ENCODE measurements at places on chromosomes 7 and 10.

DNA sequence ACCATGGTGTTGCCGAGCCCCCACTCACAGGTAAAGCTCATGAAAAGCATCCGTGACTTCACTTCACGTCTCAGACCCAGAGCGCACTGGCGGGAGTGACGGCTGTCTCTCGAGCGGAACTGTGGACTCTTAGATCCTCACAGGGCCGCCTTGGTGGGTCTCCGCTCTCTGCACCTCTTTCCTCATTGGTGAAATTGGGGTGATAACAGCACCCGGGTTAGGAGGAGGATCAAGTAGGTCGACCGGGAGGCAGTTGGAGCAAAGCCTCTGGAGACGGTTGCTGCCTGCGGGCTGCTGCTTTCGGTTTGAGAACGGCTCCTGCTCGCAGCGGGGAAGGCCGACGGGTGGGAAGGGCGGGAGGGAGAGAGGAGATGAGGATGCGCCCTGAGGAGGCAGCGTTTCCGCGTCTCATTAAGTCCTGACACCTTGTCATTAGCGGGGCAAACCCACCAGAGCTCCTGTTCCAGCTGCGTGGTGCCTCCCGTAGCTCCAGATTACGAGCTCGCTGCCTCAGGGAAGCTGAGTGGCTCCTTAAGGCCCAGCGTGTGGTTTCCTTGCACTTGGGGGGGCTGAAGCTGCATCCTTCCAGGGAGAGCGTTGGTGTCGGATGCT is 51.9 kb upstream of the CFAP46 start:
- no peak for DNase-seq

DNA sequence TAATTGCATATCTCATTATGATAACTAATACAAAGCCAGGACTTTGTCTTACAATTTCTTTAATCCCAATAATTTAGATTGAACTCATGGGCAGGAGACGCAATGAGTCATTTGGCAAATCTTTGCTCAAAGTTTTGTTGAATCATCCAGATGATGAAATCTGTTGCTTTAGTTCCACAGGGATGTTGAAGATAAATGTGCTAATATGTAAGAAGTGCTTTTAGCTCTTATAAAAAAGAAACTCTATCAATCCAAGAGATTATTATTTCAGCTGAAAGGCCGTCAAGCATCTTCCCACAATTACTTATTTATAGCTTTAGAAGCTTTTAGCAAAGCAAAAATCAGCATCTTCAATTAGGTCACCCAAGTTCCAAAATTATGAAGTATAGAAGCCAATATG is 36.8 kb upstream of the ANK3 start:
- DNase-seq, result no peak

GRCh38 chr7:105006367-105007136 is 7.5 kb upstream of the KMT2E start:
- no peak for DNase-seq

GRCh38 chr10:102291221-102291905 is 46.0 kb downstream of the GBF1 start:
- no peak for DNase-seq

DNA sequence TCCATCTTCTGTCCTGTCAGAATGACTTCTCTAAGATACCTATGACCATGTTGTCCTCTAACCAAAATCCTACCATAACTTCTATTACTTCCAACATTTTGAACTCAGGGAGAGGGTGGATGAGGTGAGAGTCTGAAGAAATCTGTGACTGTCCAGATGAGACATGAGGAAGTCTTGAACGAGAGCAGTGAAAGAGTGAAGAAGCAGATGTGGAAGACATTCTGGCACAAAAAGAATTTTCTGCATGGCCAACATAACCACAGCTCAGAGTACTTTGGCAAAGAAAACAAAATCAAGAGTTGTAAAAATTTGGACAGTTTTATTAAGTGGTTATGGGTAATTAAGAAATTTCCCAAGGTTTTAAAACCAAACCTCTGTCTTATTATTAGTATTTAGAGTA is 141.6 kb downstream of the CPEB3 start:
- DNase-seq, result no peak

Data from stimulated activated CD4-positive, alpha-beta T cell treated with anti-CD3 and anti-CD28 coated beads, TNF-alpha, amount 100 ng/mL, for 24 hours (primary cell).